ENCODE measurements at places on chromosomes 12 and 14. TPM values are rescaled to one million over a fixed set of nuclear protein-coding genes. Genes with fewer than 3 reads are reported as not detected.

DENND5B gene
- 17.5 TPM for total RNA-seq

OAS1 gene
- 22.1 TPM for total RNA-seq

DNA sequence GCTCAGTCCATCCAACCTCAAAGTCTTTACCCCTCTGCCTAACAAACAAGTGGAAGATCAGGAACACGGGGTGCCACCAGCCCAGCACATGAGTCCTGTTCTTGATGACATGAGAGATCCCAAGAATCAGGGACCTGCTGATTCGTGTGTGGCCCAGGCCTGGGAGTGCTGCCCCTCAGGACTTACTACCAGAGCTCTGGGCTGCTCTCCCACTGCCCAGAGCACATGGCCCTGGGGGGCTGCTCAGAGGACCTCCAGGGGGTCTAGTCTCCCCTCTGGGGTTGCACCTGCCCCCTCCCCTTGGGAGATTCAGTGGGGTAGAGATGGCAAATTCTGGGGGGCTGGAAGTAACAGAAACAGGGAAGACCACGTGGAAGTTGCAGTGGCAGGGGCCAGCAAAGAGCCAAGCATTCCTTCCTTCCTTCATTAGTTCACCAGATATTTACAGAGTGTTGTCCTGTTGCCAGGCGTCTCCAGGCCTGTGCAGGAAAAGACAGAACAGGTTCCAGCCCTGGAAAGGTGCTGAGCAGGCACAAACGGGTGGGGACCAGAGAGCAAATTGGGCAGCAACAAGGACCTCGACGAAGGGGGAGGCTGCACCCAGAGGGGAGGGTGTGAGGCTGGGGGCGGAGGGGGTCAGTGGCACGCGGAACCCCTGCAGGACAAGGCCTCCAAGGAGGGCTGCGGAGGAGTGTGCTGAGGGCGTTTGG, 45.1 kb upstream of the MEG3 start:
- H3K27me3 ChIP-seq, result no peaks in the 10 kb centered on the region
- H3K36me3 ChIP-seq, result no peaks in the 10 kb centered on the region
- no peak for DNase-seq

- no peaks in the 10 kb centered on the region for H3K27me3 ChIP-seq
- H3K4me1 ChIP-seq, result peaks cover 33% of the 10 kb centered on the region
- peak overlapping the region; percentile 46 for H3K27ac ChIP-seq
Observed at GRCh38 chr12:74984631-74985030, 225.0 kb downstream of the KCNC2 start.

TXNDC16 gene
- 3.5 TPM for total RNA-seq

P2RX7 gene
- total RNA-seq, result 2.5 TPM

DNA sequence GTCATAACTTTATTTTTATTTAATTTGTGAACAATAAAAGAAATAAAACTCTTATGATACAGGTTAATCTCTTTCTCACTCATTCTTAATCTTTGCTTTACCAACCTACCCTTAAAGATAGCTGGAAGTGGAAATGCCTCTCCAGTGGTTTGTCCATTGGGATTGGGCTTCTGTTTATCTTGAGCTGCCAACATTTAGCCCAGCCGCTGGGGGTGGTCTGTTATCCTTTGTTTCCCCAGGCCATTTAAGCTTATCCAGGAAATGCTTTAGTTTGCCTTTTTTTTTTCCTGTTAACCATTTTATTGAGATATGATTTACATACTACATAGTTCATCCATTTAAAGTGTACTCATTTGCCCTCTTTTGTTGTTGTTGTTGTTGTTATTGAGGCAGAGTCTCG, 8.2 kb downstream of the TDG start:
- H3K27me3 ChIP-seq, result no peaks in the 10 kb centered on the region
- no peak for DNase-seq
- H3K4me3 ChIP-seq, result no peak overlapping the region

- no peaks in the 10 kb centered on the region for H3K36me3 ChIP-seq
- peaks cover 29% of the 10 kb centered on the region for H3K4me1 ChIP-seq
- peak; percentile 49 for DNase-seq
- H3K4me3 ChIP-seq, result peak overlapping the region; percentile 54
Observed at GRCh38 chr12:94149781-94150239, 1.4 kb downstream of the PLXNC1 start.

GRCh38 chr14:68807148-68807600, 14.3 kb upstream of the ZFP36L1 start:
- H3K27me3 ChIP-seq, result no peaks in the 10 kb centered on the region
- H3K4me3 ChIP-seq, result no peak overlapping the region
- peak overlapping the region; percentile 63 for H3K27ac ChIP-seq
- H3K36me3 ChIP-seq, result no peaks in the 10 kb centered on the region
- no peak for DNase-seq

TCL1A gene
- not detected for total RNA-seq

OR6C4 gene
- not detected for total RNA-seq

DNAJC22 gene
- total RNA-seq, result 36.5 TPM

GALC gene
- 9.5 TPM for total RNA-seq

RNASE7 gene
- total RNA-seq, result 0.22 TPM

- no peaks in the 10 kb centered on the region for H3K4me1 ChIP-seq
- no peaks in the 10 kb centered on the region for H3K27me3 ChIP-seq
- peak overlapping the region; percentile 26 for H3K4me3 ChIP-seq
- no peaks in the 10 kb centered on the region for H3K36me3 ChIP-seq
- DNase-seq, result peak; percentile 53
Observed at GRCh38 chr14:65229748-65230728, 127.7 kb upstream of the MAX start.

DNA sequence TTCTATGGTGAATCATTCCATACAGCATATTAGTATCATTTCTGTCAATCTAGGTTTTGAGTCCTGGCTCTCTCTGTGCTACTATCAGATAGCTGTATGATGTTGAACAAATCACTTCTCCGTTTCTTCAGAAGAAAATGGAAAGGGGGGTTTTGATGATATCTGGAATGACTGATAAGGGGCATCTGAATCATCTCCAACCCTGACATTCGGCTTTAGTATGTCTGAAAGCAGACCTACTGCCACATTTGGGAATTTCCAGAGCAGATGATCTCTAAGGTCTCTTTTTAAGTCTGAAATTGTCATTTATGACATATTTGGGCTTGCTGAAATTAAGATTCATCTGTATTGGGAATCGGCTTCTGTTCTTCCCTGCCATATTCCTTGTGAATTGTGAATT, 10.1 kb downstream of the MLF2 start:
- DNase-seq, result no peak
- no peak overlapping the region for H3K4me3 ChIP-seq
- H3K36me3 ChIP-seq, result peaks cover 7% of the 10 kb centered on the region
- H3K4me1 ChIP-seq, result no peaks in the 10 kb centered on the region
- H3K27me3 ChIP-seq, result no peaks in the 10 kb centered on the region
- H3K27ac ChIP-seq, result no peak overlapping the region

GRCh38 chr12:22059976-22060647, 14.1 kb downstream of the CMAS start:
- H3K27me3 ChIP-seq, result no peaks in the 10 kb centered on the region
- no peak overlapping the region for H3K4me3 ChIP-seq
- H3K36me3 ChIP-seq, result peaks cover 61% of the 10 kb centered on the region
- DNase-seq, result no peak
- H3K27ac ChIP-seq, result no peak overlapping the region

- no peaks in the 10 kb centered on the region for H3K4me1 ChIP-seq
- no peak overlapping the region for H3K4me3 ChIP-seq
- H3K27me3 ChIP-seq, result no peaks in the 10 kb centered on the region
- no peak overlapping the region for H3K27ac ChIP-seq
- no peak for DNase-seq
Observed at GRCh38 chr12:49807991-49808580, 20.1 kb downstream of the NCKAP5L start.

GRCh38 chr12:3028108-3028507, 49.1 kb upstream of the TSPAN9 start:
- H3K27me3 ChIP-seq, result no peaks in the 10 kb centered on the region
- no peaks in the 10 kb centered on the region for H3K4me1 ChIP-seq
- no peak overlapping the region for H3K4me3 ChIP-seq
- H3K36me3 ChIP-seq, result no peaks in the 10 kb centered on the region

DNA sequence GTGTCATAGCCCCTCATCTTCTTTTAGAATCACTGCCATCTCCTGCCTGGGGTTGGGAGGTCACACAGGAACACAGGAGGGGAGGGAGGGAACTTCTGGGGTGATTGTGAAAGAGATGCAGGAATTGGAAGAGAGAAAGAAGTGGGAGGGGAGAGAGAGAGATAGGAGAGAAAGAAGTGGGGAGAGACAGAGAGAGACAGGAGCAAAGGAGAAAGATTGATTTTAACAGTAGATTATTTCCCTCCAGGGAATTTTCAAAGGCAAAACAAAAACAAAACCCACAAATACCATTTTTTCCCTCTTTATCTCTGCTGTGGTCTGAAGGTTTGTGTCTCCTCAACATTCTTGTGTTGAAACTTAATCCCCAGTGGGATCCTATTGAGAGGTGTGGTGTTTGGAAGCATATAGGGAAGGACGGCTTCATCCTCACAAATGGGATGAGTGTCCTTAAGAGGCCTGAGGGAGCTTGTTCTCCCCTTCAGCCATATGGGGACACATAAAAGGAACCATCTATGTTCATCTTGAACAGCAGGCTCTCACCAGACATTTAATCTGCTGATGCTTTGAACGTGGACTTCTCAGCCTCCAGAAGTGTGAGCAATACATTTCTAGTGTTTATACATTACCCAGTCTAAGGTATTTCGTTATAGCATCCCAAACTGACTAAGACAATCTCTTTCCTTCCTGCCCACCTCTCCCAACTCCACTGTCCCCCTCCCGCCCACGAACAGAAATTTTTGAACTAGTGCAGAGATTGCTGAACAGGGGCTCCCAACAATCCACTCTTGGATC, 134.9 kb upstream of the MAX start:
- H3K27ac ChIP-seq, result no peak overlapping the region
- H3K4me3 ChIP-seq, result no peak overlapping the region
- DNase-seq, result no peak
- no peaks in the 10 kb centered on the region for H3K27me3 ChIP-seq
- H3K4me1 ChIP-seq, result no peaks in the 10 kb centered on the region

DCAF11 gene
- total RNA-seq, result 108 TPM

PLEKHG7 gene
- 0.15 TPM for total RNA-seq

DNA sequence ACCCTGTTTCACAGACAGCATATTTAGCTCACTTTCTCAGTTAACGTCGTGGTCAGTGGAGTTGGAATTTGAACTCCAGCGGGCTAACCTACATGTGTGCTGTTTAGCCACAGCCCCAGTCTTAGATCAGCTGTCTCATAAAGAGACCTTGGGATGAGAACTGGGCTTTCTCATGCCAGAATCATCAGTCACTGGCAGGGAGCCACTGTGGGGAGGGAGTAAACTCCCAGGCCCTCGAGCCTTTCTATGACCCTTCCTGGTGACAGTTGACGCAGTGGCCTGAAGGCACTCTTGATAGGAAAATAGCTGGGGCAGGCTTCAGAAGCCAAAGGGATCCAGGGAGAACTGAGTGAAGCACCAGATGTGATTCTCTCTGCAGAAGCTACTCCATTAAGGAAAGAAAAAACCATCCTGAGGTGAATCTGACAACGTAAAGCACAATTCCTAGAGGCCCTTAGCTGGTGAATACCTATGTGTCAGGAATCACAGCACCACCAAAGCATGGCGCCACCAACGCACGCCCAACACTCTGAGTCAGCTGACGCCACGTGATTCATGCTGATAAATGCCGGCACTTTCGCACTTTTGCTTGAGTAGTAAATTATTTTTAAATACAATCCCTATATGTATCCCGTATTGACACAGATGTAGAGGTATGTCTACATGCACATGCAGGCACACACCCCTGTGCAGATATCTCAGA, 279.6 kb upstream of the TMEM132C start:
- H3K4me1 ChIP-seq, result no peaks in the 10 kb centered on the region
- no peak overlapping the region for H3K4me3 ChIP-seq
- H3K27me3 ChIP-seq, result no peaks in the 10 kb centered on the region
- no peak for DNase-seq
- no peak overlapping the region for H3K27ac ChIP-seq

G2E3 gene
- total RNA-seq, result 4.8 TPM

- no peaks in the 10 kb centered on the region for H3K27me3 ChIP-seq
- peak overlapping the region; percentile 36 for H3K27ac ChIP-seq
- peaks cover 36% of the 10 kb centered on the region for H3K4me1 ChIP-seq
- H3K4me3 ChIP-seq, result no peak overlapping the region
- H3K36me3 ChIP-seq, result no peaks in the 10 kb centered on the region
Observed at GRCh38 chr12:54431911-54432814, 13.1 kb upstream of the ITGA5 start.

GRCh38 chr14:38705220-38705619, 397.8 kb downstream of the SEC23A start:
- no peaks in the 10 kb centered on the region for H3K36me3 ChIP-seq
- no peak overlapping the region for H3K4me3 ChIP-seq
- H3K27me3 ChIP-seq, result no peaks in the 10 kb centered on the region
- DNase-seq, result no peak
- H3K4me1 ChIP-seq, result no peaks in the 10 kb centered on the region

FBXW8 gene
- total RNA-seq, result 5.3 TPM

GRCh38 chr12:53892762-53893395, 45.8 kb upstream of the HOXC13 start:
- no peaks in the 10 kb centered on the region for H3K4me1 ChIP-seq
- H3K27ac ChIP-seq, result no peak overlapping the region
- H3K36me3 ChIP-seq, result no peaks in the 10 kb centered on the region
- H3K27me3 ChIP-seq, result no peaks in the 10 kb centered on the region

DNA sequence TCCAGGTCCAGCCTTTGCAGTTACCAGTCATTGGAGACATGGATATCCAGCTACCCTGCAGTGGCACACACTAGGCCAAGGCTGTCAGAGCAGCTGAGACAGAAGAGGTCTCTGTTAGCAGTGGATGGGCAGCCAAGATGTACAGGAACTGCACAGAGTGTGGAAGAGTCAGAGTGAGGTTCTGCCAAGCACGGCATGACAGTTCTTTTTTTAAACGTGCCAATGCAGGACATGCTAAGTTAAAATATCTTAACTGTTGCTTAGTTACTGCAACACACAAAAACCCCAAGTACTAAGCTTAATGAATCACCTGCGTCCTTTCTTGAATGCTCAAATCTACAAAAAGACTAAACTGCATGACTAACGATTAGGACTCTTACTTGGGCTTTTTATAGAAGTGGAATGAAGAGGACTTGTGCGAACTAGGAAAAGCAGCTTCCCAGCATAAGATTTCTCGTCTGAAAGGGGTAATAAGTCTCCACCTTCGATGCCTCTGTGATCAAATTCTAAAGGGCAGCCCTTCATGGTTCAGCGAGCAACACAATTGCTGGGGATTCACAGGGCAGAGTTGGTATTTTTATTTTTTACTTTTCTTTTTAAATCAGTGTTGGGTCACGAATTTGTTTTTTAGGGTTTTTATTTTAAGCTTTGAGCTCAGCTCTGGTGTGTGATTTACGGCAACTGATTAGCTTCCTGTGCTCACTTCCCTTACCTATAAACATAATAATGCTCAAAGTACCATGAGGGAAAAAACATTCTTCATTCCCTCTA, 20.6 kb downstream of the MAPK1IP1L start:
- DNase-seq, result no peak
- H3K4me3 ChIP-seq, result no peak overlapping the region
- H3K36me3 ChIP-seq, result no peaks in the 10 kb centered on the region
- H3K27me3 ChIP-seq, result no peaks in the 10 kb centered on the region
- no peaks in the 10 kb centered on the region for H3K4me1 ChIP-seq
- H3K27ac ChIP-seq, result no peak overlapping the region

DNA sequence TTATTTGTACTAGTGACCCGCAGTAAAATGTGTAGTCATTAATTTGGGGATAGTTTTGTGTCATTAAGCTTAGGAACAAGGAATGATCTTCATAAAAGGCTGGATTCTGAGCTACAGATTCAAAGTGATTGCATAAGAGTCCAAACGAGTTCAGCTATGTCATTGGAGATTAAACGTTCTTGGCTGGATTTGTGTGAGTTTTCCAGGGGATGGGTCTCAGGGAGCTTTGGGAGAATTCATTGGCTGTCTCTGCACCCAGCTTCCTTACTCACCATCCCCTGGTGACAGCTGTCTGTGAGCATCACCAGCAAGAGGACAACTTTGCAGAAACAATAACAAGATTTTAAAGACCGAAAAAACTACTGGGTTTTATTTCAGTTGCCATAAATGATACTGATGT, 130.4 kb downstream of the DAAM1 start:
- no peak overlapping the region for H3K4me3 ChIP-seq
- no peak overlapping the region for H3K27ac ChIP-seq
- H3K27me3 ChIP-seq, result no peaks in the 10 kb centered on the region
- no peaks in the 10 kb centered on the region for H3K36me3 ChIP-seq
- no peak for DNase-seq

All from right lobe of liver (tissue), 6 donors.